ENCODE measurements at places on chromosomes 12 and 14.
A peak's percentile ranks its signal among the peaks of the same experiment; 100 is the strongest.

DNA sequence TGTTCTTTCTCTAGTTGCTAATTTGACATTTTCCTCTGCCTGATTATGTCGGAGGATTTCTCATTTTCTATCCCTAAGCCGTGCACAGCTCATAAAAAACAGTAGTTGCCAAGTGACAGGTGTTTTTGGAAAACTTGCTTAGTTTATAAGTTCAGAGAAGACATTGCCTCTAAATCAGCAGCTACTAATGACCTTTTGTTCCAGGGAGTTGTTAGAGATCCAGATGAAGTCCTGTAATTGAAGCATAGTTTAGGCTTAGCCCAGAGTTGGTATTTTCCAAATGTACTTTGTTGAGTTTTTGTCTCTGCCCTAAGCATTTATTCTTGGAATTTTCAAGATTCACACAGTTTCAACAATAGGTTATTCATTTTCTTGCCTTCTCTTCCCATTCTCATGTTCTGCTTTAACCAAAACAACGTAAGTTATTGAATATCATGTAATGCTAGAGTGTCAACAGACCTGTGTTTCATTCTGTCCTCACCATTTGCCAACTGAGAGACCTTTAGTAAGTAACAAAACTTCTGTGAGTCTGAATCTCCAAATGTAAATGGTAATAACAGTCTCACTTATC is 110.0 kb upstream of the SLCO1C1 start:
- ATAC-seq = no peak

DNA sequence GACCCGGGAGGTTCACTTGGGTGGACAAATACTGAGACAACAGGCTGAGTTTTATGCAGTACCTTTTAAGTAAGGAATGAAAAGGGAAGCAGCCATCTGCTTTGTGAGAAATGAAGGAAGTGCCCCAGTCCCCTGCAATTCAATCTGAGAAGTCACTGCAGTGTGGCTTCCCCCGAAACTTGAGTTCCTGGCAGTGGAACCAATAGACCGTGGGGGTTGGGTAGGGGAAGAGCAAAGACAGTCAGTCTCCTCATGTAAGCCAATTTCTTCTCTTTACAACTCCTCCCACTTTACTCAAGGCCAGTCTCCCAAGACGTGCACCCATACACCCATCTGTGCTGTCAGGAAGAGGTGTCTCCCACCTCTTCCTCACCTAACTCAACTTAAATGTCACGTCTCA is 206.5 kb downstream of the BCAT1 start:
- ATAC-seq = no peak

DNA sequence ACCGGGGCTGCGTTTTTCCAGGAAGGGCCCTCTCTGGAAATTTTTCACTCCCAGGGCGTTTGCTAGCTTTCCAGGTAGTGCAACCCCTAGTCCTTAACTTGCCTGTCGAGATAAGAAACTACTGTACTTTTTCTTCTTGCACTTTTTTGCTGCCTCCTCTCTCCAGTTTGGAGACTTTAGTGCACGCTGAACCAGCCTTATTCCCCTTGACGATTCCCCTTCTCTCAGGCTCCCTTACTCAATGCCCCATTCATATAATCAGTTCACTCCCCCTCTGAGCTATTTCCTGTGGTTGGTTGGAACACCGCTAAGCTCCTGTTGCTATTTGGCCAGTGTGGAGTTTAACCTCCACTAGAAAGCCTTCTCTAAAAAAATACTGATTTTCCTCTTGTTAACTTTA is 682 bp downstream of the CREBL2 start:
- peak; percentile 27 for ATAC-seq

- no peak for ATAC-seq
Measured at GRCh38 chr12:28742791-28743190, 406.3 kb upstream of the FAR2 start.

- no peak for ATAC-seq
Measured at GRCh38 chr12:96520767-96521166, 31.4 kb downstream of the CFAP54 start.

DNA sequence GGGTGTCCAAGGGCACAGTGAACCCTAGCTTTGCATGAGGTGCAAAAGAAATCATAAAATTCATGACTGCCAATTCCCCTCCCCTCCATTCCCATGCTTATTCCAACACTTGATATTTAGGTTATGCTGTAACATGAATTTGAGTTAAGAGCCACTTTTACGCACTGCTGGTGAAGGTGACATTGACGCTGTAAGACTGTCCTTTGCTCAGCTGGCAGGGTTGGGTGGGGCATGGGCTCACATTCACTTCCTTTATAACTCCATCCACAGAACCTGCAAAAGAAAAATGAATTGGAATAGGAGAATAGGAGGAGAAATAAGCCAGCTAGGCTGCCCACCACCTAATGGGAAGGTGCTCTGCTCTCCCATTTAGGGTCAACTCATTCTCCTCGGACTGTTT is 6.9 kb downstream of the NPC2 start:
- ATAC-seq = no peak

Data from activated CD4-positive, CD25-positive, alpha-beta regulatory T cell treated with anti-CD3 and anti-CD28 coated beads, Interleukin-2, amount 50 U/mL, for 24 hours (primary cell).